ENCODE measurements at places on chromosomes 1 and 21. TPM values are rescaled to one million over a fixed set of nuclear protein-coding genes. Genes with fewer than 3 reads are reported as not detected.

Gene FCRL5
- not detected for total RNA-seq

DNA sequence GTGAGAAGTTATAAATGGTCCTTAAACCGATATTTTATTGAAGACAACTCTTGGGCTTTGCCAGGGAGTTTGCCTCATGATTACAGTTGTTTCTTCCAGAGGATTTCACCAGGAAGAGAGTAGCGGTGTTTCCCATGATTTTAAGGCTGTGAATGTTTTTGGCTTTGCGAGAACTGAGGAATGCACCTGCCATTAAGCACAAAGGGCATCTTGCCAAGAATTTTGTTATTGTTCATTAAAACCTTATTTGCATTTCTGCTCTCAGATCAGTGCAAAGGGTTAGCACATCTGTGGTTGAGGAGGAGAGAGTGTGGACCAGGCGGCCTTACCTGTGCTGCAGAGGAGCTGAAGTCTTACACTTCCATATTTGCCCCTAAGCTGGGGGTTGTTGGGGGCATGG is 13.8 kb downstream of the CNIH3 start:
- no peak for DNase-seq

- no peak for DNase-seq
Measured at GRCh38 chr1:206087091-206087490, 30.1 kb downstream of the AVPR1B start.

GRCh38 chr1:227961651-227962466 is 14.1 kb upstream of the WNT9A start:
- DNase-seq, result no peak

DNA sequence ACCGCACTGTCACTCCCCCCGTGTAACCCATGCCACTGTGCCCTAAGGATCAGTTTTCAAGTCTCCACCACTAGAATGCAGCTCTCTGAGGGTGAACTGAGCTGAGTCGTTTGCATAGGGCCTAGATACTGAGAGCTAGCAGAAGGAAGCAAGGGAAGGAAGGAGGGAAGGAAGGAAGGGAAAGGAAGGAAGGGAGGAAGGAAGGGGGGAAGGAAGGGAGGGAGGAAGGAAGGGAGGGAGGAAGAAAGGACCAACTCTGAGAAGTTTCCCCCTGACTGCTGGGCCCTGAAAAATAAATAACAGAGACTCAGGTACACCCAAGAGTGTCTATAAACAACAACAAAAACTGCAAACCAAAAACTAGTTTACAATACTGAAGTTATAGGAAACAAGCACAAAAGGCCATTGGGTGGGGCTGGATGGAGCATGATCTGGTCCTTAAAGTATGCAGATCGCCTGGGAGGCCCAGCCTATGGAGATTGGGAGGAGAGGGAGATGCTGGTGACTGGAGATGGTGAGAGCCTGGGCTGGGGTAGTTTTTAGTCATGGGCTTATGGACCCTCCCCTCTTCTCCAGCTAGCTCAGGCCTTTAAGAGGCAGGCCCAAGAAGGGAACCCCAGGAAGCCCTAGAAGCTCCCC is 1.7 kb upstream of the MRPS15 start:
- DNase-seq, result no peak

Gene RHD
- 0.41 TPM for total RNA-seq
